ENCODE measurements at places on chromosomes 6 and 20.
A peak's percentile ranks its signal among the peaks of the same experiment; 100 is the strongest.

DNA sequence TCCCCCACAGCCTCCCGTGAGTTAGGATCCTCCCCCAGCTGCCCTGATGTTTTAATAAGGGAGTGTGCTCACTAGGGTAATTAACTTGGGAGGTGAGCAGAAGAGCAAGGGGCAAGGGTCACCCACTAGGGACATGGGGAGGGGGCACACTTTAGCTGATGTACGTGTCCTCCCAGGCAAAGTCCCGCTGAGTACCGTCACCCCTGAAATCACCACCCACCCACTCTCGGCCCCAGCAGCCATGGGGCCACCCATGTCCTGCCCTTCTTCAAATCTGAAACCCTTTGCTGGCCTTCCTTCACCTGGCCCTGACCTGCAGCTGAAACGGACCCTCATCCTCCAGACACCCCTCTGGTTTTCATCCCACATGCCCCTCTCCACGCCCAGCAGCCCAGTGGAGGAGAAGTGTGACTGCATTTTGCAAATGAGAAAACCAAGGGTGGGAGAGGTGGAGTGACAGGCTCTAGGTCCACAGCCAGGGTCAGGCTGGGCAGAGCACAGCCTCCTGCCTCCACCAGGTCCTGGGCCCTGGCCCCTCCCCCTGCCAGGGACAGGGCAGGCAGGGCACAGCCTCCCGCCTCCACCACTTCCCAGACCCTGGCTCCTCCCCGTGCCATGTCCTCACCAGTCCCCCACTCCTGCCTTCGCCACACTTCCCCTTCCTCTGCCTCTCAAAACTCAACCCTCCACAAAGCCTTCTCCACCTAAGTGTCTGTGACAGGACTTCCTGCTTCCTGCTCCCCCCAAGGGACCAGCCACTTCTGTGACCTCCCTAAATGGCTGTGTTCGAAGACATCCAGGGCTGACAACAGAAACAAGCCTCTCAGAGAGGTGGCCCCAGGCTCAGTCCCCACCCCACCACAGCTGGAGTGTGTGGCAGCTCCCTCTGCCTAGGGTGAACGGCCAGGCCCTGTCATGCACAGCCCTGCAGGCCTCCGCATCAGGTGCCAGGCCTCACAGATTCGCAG lies 15.1 kb downstream of the ACSS1 start:
- DNase-seq, result no peak

- peak; percentile 28 for DNase-seq
Observed at GRCh38 chr20:63060057-63060991, 53.6 kb upstream of the BHLHE23 start.

DNA sequence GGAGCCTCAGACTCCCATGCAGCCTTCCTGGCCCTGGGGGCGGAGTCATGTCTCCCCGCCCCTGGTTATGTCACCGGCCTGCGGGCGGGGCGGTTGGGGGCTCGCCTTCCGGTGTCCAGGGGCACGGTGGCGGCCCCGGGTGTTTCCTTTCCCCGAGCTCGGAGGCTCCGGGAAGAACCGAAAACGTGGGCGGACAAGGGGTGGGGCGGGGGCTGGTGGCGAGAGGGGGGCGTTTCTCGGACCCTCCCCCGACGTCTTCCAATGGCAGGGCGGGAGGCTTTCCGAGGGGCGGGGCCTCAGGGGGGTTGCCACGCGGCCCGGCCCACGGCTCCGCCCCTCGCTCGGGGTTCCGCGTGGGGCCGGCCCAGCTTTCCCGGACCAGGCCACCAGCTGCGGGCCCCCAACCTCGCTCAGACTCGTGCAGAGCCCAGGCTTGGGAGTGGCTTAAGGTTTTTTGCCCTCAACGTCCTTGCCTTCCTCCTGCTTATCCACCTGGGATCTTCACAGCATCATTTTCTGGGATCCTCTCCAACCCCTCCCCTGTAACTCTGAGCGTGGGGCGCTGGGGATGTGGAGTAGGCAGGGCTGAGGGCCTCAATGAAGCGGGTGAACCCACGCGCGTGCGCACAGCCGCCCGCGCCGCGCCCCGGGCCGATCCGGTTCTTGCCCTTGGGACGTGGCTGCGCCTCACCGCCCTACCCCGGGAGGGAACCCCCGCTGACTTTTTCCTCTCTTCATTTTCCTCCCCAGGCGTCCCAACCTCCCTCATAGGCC lies 2.1 kb upstream of the NRN1 start:
- DNase-seq, result no peak

DNA sequence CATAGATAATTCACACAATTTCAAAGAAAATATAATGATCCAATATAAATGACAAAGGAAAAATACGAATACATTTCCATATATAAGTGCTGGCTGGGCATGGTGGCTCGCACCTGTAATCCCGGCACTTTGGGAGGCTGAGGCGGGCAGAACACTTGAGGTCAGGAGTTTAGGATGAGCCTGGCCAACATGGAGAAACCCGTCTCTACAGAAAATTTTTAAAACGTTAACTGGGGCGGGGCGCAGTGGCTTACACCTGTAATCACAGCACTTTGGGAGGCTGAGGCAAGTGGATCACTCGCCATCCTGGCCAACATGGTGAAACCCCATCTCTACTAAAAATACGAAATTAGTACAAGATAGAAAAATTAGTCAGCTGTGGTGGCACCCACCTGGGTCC lies 14.9 kb upstream of the MAPK13 start:
- DNase-seq, result no peak

DNA sequence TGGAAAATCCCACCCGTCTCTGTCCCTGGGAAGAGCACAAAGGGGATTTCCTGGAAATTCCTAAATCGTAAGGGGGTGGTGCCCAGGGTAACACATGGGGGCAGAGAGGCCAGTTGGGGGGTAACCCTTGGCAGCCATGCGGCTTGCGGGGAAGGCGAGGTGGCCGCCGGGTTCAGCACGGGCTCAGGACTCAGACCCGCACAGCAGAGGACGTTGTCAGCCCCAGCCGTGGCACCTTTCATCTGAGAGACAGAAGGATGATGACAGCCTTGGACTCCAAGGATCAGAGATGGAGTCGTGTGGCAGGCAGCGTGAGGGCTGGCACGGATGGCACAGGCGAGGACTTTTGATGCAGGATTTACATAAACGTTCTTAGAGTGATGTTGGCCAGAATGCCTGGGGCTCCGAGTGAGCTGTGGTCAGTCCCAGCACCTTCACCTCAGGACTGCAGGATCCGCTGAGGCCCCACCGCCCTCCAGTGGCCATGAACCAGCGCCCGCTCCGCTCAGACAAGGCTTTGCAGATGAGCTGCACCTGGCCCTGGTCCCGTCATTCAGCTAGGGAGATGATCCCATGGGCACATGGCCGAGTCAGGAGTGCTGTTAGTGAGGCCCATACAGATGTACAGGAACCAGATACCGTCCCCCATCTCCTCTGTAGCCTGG lies 190.3 kb downstream of the TAF4 start:
- no peak for DNase-seq

- DNase-seq, result no peak
Observed at GRCh38 chr6:45278367-45278766, 49.8 kb upstream of the RUNX2 start.

DNA sequence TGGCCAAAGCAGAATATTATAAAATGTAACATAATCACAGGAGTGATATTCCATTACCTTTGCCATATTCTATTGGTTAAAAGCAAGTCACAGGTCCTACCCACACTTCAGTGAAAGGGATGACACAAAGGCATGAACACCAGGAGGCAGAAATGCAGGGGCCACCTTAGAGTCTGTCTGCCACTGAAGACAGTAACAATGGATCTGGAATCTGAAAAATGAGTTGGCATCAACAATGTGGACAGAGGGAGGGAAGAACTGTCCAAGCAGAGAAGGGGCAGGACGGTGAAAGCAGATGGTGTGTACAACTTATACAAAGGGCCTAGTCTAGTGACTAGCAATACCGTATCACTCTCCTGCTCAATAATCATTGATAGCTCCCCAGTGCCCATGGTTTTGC lies 6.6 kb upstream of the LPIN3 start:
- no peak for DNase-seq

Measured in choroid plexus epithelial cell (primary cell).